ENCODE measurements at places on chromosomes 6 and 20.

DNA sequence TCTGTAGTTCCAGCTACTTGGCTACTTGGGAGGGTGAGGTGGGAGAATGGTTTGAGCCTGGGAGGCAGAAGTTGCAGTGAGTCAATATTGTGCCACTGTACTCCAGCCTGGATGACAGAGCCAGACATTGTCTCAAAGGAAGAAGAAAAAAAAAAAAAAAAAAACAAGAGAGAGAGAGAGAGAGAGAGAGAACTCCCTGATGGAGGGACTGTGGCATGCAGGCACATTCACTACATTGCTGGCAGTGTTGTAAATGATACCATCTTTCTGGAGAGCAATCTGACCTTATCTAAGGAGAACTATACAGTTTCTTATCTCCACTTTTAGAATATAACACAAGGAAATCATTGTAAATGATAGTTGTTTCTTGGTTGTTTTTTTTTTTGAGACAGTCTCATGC lies 85.1 kb downstream of the MDN1 start:
- no peak for DNase-seq

GRCh38 chr6:25352285-25352684 lies 73.1 kb downstream of the CARMIL1 start:
- DNase-seq = no peak

GRCh38 chr6:91415031-91415605 lies 828.2 kb upstream of the MAP3K7 start:
- DNase-seq = no peak

DNA sequence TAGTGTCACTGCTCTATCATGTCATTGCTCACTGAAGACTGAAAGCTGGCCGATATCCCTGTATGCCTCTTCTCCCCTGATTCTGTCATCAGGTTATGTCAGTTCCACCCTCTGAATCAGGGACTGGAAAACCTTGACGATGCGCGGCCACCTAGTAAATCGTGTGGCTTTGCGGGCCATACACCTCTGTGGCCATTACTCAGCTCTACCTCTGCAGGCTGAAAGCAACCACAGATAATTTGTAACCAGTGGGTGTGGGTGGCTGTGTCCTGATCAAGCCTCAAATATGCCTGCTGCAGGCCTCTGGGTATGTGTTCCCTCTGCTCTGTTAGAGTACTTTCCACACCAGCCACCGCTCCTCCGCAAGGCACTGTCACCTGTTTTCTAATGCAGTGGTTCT lies 105.2 kb downstream of the GMPR start:
- DNase-seq = no peak

- no peak for DNase-seq
Measured at GRCh38 chr6:150894935-150895552, 29.5 kb downstream of the MTHFD1L start.

DNA sequence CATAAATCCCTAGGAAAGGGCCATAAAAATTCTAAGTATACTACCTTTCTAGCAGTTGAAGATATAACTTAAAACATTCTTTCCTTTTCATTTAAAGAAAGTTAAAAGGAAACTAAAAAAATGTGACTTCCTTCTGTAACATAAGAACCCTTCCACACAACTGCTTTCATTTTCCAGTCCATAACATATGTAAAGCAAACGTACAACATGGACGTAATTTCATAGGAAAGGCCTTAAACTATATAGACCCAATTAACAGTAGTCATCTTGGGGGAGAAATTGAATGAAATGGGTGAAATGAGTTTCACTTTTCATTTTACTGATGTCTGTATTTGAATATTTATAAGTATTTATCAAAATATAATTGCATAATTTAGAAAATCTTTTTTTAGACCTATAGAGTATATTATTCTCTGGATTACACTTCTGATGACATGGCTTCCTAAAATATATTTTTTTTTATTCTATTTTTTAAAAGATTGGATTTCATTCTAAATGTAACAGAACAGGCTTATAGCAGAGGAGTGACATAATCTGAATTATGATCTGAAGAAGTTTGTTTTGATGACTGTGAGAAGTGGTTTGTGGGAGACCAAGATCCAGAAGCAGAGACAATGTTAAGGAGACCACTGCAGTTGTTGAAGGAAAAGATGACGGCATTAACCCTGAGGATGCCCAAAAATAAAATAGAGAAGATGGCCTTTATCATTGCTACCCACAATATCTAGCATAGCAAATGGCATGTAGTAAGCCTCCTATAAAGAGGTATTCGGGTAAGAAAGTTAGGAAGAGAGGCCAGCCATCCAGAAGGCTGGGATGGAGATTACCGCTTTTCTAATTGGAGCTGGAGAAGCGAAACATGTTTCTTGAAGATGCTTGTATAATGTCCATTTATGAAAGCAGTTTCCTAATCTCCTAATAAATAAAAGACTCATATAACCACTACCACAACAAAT lies 260.4 kb downstream of the PTPRK start:
- DNase-seq = no peak

GRCh38 chr6:151067684-151068596 lies 171.8 kb upstream of the AKAP12 start:
- no peak for DNase-seq

DNA sequence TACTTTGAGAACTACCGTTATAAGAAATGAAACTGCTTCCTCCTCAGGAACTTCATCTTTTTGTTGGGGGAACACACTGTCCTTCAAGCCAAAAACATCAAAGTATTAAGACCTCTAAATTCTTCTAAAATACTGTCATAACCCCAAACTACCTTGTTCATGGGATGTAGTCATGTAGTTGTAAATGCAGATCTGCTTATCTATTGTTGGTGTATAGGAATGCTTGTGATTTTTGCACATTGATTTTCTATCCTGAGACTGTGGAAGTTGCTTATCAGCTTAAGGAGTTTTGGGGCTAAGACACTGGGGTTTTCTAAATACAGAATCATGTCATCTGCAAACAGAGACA lies 282.9 kb upstream of the RUNX2 start:
- no peak for DNase-seq

DNA sequence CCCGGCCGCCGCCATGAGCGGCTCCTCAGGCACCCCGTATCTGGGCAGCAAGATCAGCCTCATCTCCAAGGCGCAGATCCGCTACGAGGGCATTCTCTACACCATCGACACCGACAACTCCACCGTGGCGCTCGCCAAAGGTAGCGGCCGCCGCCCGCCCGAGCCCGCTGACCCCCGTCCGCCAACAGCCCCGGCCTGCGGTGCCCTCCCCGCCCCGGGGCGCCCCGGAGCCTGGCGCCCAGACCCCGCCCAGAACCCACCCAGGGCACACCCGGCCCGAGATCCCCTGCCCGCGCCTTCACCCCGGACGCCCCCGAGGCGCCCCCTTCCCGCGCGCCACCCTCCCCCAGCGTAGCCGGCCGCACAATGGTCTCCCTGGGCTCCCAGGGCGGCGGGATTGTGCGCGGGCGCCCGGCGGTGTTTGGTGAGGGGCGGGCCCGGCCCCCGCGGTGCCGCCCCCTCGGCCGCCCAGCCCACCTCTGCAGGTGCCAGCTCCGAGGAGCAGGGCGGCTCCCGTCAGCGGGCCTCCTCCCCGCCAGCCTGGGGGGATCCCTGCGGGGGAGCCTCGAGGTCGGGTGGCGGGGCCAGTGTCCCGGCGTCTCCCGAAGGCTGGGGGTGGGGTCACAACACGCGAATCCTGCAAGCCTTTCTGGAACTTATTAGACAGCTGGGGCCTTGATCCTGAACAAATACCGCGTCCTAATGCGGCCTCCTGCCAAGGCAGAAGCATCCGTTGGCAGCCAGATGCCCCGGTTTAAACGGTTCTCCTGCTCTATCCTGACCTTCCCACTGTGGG lies 577 bp downstream of the LSM14B start:
- DNase-seq = no peak

DNA sequence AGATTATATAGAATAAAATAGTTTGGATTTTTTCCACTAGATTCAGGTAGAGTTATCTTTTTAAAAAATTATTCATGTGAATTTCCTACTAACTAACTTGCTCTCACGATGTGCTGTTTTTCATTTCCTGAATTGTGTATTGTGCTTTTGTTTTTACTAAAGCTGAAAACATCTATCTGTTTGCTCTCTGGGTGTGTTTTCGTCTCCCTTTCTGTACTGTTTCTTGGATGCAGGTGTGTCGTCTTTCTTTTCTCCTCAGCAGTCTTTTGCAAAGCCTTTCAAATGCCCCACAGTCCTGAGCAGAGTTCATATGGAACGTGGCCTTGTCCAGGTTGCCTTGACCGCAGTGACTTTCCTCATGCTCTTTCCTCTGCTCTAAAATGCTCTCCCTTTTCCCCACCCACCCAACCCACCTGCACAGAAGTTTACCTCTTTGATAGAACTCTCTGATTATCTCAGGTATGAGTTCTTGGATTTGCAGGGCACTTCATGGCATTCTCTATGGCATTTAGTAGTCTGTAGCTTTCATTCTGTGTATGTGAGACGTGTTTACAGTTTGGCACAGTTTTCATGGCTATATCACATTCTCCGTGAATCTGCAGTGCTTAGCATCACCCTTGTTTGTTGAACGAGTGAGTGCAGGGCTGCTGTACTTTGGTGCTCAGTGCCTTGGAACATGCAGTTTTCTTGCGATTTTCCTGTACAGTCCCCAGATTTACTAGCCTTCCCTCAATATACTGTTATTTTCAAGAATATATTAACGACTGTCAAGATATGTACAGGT lies 77.1 kb downstream of the FARS2 start:
- DNase-seq = no peak
